ENCODE measurements at places on chromosomes 4 and X.

DNA sequence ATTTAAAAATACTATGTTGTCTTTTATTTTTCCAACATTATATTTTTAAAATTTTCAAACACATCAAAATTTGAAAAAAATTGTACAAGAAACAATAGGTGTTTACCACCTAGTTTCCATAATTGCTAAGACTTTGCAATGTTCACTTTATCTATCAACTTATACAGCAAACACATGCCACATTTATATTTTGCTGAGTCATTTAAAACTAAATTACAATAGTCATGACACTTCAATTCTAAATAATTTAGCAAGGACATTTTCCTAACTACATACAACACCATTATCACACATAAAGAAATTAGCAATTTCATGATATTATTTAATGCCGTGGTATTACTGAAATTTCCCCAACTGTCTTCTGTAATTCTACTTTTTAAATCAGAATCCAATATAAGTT, 600.4 kb upstream of the CPXCR1 start:
- DNase-seq = no peak

DNA sequence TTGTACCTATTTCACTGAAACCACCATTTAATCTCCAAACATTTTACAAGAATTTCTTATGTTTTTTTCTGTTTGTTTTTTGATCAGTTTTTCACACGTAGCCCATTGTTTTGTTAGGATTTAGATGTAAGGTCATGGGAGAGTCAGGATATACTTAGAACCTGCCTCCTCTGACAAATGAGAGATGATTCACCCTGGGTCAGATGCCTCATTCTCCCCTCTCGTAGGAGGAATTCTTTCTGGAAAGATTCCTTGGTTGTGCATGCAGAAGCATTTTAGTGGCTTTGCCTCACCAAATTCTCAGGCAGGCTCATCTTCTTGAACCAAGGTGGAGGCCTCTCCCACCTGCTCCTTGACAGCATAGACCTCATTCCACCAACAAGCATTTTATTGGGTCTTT, 599.3 kb downstream of the SPRY1 start:
- no peak for DNase-seq

DNA sequence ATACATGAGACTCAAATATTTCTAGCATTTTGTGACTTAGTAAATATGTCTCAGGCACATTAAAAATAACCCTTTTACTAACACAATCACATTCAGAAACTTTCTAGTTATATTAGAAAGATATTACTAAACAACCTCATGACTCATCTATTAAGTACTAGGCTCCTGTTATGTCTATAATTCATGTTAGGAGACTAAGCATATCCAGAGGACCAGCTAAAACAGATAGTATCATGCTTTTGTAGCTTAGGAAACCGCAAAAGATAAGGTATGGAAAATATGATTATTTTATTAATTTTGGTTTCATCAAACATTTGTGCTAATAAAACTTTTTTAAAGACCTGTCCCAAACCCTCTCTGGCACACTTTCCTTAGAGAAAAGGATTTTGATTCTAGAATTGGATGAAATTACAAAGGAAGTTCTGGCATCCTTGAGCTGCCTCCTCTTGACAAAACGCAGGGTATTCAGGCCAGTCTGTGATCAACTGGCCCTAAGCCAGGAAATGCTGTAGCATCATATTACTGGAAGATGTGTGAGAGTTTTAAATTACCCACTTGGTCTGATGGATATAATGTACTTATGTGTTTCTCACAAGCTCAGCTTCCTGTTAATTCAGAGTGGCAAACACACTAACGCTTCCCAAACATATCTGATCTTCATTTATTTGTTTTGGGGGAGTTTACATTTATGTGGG, 60.4 kb downstream of the NRK start:
- DNase-seq = no peak

DNA sequence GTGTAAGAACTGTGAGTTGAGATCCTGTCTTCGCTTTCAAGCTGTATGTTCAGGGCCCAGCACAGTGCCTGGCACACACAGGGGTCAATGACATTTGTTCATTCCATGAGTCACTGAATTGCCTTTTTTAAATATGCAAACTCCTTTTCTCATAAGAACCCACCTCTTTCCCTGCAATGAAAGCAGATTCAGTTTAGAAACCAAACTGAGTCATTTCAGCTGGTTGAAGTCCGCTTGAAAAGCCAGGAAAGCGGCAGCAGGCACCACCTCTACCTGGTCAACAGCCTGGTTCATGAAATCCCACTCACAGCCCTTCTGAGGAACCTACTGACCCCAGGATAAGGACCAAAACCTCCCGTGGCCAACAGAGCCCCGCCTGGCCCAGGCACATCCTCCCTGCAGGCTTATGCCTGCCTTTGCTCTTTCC, 4.5 kb upstream of the C1QTNF7 start:
- DNase-seq = no peak

GRCh38 chrX:99394456-99394855, 1015.6 kb downstream of the PCDH19 start:
- no peak for DNase-seq

- no peak for DNase-seq
Measured at GRCh38 chr4:100369871-100370270, 148.0 kb downstream of the EMCN start.

GRCh38 chrX:9668537-9668936, 97.1 kb downstream of the GPR143 start:
- DNase-seq = no peak

DNA sequence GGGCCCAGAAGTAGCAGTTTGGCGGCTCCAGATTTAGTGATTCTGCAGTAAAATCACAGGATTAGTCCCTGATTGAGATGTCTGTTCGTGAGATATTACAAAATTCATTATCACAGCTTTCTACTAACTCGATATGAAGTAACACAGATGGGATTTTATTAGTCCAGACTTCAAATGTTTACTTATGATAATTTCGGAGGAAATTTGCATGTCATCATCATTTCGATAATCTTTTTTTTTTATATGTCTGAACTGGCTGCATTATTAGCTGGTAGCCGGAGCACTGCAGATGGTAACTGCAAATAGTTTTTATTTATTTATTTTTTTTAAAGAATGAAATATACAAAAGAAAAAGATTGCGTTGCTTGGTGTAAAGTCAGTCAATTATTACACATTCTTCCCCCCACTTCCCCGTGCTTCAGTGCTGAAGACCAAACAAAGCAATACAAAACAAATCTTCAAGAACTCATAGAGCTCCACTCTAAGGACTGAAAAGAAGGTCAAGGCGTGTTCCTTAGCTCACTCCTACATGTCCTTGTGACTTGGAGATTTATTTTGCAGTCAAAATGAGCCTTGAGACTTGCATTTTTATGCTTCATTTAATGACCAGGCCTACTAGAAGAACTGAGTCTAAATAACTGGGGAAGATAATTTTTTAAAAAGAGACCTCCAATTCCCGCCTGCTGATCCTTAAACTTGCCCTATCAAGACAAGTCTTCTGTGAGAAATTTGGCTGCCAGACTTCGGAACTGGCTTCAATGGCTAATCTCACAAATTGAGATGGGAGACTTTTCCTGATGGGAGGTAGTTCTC, 11.7 kb upstream of the PITX2 start:
- no peak for DNase-seq

DNA sequence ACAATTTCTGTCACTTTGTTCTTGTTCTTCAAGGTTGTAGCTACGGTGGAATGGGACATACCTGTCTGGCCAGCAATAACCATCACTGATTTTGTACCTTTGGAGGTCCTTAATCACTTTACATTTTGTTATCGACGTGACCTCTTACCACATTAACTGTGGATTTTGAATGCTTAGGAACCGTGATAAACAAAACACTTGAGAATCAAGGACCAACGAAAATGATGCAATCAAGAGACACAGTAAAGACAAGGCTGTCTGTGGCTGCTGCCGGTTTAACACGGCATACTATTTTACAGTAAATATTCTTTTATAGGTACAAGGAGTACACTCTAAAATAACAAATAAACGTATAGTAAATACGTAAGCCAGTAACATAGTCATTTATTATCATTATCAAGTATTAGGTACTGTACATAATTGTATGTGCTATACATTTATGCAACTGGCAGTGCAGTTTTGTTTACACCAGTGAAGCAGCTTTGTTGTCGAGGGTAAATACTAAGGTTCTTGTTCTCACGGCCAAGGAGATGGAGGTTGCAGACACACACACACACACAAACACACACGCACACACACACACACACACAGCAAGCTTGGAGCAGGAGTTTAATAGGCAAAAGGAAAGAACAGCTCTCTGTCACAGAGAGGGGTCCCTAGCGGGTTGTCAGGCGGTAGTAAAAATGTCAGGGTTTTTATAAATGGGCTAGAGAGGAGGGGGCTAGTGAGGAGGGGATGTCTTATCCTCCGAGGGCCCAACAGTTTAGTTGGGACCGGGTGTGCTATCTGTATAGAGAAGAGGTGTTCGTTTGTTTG, 194.7 kb upstream of the CXorf51B start:
- no peak for DNase-seq

DNA sequence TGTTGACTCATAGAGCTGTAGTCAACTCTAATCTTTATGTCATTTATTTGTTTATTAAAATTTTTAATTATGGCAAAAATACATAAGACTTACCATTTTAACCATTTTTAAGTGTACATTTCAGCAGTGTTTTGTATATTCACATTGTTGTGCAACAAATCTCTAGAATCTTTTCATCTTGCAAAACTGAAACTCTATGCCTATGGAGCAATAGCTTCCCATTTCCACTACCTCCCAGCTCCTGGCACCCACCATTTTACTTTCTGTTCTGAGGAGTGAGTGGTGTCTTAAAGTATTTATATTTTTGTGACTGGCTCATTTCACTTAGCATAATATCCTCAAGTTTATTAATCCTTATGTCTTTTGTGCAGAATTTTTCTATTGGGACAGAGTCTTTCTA, 181.0 kb downstream of the GPAT3 start:
- no peak for DNase-seq

DNA sequence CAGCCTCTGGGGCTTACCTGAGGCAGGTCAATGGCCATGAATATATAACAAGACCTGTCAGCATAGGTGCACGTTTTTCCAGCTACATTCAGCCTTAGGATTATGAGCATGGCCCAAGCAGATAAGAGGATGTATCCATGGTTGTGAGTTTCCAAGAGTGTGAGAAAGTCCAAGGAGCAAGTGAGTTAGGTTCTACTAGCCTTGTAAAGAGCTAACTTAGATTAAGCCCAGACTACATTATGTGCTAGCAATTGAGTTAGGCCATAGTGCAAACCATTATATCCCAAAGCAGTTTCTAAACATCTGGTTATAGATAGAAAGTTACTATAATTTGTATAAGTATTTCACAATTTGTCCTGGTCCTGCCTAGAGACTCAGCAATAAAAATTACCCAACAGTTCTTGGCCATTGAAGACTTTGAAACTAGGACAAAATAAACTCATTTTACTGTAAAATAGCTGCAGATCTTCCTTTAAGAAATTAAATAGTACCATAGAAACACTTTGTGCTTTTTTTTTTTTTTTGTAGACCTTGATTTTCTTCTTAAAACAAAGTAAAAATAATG, 312.0 kb downstream of the CAMK2D start:
- no peak for DNase-seq

- DNase-seq = no peak
Measured at GRCh38 chrX:26916991-26917390, 546.1 kb downstream of the PPP4R3C start.

DNA sequence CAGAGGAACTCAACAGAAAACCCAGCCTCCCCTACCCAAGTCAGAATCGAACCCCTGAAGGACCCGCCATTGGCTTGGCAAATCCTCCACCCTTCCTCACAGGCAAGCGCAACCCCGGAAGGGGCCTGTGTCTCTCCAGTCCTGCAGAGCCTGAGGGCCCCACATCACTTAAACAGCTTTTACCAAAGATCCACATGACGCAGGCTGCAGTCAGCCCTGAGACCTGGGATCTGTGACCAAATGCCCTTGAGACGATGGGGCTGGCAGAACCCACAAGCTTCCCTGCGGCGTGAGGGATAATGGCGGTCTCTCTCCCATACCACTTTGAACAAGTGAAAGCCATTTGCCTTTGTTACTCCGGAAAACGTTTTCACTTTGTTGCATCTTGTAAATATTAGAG, 54.9 kb downstream of the ACOX3 start:
- DNase-seq = no peak

GRCh38 chrX:70432936-70433847, 10.1 kb downstream of the GDPD2 start:
- DNase-seq = no peak

DNA sequence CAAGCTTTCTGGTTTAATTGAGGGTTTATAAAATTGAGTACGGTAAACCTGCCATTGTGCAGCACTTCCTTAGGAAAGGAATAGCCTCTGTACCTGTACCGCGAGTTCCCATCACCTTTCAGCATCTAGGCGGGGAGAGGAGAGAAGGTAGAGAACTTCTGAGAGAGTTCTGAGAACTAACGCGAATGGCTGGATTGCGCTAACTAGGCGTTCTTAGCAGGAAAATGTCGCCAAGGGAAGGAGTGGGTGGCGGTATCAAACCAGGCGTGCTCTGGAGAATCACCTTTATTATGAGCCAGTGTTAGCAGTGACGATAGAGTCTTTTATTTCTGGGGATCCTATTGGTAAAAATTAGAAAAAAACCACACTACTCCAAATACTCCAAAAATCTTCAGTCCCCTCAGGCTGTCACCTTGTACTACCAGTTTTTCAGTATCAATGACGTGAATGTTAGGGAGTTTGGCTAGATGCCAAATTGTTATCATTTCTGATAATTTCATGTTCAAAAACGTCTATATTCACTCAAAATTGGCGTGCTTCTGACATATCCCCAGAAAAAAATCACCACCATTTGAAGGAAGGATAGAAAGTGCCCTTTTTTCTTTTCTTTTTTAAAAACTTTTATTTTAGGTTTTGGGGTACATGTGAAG, 1.4 kb downstream of the UGT8 start:
- DNase-seq = no peak

DNA sequence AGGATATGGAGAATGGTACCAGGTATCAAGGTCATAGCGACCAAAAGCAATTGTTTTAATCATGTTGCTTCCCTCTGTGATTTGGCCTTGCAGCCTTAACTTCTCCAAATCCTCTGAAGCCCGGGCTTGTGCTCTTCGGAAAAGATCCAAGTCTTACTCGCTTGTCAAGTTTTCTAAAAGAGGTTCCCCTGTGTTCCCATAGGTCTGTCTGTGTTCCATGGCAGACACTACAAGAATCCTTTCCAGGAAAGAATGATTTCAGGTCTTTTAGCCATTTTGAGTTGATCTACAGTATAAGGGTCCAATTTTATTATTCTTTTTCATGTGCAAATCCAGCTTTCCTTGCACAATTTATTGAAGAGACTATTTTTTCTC, 710.6 kb upstream of the DIAPH2 start:
- no peak for DNase-seq

GRCh38 chrX:17621566-17622270, 115.6 kb upstream of the SCML1 start:
- no peak for DNase-seq

DNA sequence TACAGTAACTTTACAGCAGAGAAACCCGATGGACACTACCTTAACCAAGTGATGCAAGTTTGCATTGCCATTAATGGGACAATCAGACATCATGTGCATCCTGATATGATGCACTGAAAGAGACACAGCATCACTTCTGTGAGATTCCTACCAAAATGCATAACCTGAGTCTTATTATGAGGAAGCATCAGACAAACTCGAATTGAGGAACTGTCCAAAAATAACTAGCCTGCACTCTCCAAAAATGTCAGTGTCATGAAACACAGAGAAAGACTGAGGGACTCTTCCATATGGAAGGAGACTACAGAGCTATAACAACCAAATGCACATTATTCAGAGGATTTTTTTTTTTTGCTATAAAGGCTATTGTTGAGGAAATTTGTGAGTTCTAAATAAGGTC, 66.6 kb upstream of the IQSEC2 start:
- no peak for DNase-seq

- no peak for DNase-seq
Measured at GRCh38 chr4:180330521-180330920, 1912.7 kb upstream of the TENM3 start.

GRCh38 chrX:119481323-119481801, 13.1 kb downstream of the SLC25A5 start:
- no peak for DNase-seq
